NCI-H146 (cell line): ENCODE measurements at places on chromosomes 16 and 17.

- no peak for DNase-seq
Observed at GRCh38 chr16:52817696-52818095, 235.0 kb downstream of the CHD9NB start.

- DNase-seq: no peak
Observed at GRCh38 chr16:7088711-7089110, 243.9 kb upstream of the RBFOX1 start.

GRCh38 chr16:78372277-78372676, 272.8 kb downstream of the WWOX start:
- peak; percentile 65 for DNase-seq

- DNase-seq: no peak
Observed at GRCh38 chr17:19000531-19001325, 3.8 kb downstream of the FAM83G start.

- no peak for DNase-seq
Observed at GRCh38 chr17:66570447-66571195, 264.3 kb upstream of the CACNG5 start.

DNA sequence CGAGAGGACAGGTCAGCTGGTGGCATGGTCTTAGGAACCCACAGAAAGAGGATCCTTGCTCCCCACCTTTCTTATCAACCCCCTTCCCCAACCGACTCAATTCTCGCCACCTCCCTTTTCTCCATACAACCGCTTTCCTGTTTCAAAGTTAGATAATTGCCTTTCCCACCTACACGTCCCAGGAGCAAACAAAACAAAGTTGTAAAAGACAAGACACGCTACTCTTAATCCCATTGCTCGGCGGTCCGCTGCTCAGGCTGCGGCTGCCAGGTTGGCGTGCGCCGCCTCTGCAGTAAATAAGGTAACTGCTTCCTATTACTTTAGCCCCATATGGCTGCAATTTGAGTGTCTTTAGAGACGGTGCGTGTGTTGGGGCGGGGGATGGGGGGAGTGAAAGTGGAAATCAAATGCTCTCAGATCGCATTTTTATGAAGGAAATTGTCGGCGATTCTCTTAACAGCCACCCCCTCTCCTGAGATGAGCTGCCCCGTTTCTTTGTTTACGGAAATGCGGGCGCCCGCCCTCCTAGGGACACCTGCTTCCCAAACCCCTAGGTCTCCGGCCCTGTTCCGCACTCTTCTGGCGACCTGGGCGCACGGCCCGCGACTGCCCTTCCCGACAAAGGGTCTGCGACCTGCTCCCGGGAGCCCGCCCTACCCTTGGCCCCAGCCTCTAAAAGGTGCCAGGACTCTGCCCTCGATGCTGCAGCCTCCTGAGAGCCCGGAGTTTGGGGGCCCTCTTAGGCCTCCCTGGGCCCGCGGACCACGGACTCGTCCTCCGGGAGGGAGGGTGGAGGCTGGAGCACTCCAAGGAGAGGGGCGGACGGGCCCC, 3.7 kb upstream of the CBX8 start:
- DNase-seq: peak; percentile 82

GRCh38 chr17:7852262-7852670, 2.6 kb upstream of the TMEM88 start:
- DNase-seq: no peak

DNA sequence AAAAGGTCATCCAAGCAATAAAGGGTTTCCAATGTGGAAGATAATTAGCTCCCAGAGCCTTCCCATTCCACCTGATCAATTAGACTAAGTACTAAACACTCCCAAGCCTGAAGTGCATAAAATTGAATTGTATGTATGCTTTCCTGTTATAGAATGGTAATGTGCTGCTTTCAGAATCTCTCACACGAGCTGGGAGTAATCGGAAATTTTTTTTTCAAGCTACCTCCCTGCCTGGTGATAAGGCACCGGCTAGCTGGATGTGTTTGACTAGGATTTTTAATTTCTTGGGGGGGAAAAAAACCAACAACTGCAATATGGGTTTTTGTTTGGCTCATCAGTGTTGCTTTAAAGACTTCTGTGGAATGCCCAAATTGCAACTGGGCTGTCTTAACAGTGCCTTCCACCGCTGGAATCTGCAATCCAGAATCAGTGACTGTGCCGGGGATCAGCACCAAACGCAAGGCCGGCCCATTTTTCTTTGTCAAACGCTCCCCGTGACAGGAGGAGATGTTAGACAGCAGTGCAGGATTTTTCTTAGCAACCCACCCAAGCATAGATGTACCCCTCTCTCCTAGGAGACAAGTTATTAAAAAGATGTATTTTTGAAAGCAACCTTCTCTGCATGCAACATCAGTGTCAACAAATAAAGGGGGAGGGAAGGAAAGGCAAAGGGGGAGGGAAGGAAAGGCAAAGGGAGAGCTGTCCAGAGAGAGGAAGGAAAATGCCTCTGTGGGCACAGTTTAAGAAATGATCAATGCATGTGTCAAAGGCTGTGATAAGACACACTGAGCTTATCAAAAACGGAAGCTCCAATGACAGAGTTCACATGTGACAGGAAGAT, 387.2 kb downstream of the NPIPA8 start:
- DNase-seq: no peak

GRCh38 chr17:79826204-79826680, 13.0 kb downstream of the CBX4 start:
- no peak for DNase-seq

GRCh38 chr16:72371307-72372086, 199.5 kb upstream of the PMFBP1 start:
- peak; percentile 52 for DNase-seq

DNA sequence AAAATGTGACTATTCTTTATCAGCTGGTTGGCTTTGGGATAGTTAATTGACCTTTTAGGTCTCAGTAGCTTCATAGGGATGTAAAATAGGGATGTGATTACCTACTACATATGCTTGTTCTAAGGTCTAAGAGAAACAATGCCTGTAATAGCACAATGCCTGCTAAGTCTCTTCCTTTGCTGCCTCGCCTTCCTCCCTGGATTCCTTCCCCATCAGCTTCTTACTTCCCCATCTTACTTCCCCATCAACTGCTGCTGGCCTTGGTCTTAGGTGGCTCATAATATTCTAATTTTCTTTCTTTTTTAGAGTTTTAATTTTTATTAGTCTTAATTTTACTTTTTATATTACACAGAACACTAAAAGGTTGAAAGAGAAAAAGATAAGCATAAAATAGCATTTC, 59.2 kb upstream of the GOT2 start:
- no peak for DNase-seq

DNA sequence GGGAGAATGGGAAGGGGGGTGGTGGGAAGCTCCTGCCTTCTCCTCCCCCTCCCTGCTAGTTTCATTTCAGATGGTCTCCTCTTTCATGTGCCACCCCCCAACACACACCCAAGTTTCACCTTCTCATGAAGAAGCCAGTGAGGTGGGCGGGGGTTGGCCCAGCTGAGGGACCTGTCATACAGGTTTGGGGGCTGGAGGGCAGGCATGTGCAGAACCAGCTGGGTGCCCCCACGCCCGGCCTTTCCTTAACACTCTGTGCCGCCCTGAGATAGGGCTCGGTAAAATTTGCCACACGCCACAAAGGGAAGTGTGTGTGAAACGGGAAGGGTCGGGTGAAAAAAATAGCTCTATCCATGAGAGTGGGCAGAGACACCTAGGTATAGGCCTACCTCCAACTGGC, 57.4 kb downstream of the PIPOX start:
- DNase-seq: no peak

DNA sequence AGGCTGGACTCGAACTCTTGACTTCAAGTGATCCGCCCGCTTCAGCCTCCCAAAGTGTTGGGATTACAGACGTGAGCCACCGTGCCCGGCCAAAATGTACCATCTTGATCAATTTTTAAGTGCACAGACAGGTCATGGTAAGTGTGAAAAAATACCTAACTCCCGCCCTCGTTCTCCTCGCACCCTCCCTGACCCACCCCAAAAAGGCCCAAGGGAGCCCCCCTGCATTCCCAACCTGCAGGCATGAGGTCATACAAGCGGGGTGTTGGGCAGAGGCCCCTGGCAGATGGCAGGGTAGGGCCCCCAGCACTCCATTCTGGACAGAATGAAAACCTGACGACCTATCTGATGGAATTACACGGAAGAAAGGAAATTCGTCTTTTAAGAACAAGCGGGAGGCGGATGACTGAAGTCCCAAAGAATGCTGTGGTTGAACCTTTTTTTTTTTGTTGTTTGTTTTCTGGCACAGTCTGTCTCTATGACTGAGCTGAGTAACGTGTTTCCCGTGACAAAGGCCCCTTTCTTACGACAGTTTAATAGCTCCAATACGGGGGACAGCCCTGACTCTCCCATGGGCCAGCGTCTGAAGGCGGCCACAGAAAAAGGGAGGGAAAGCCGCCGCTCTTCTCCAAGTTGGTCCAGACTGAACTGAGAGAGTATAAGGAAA, 376.4 kb downstream of the SLC39A11 start:
- no peak for DNase-seq

GRCh38 chr16:87740441-87740840, 25.3 kb downstream of the KLHDC4 start:
- DNase-seq: no peak

DNA sequence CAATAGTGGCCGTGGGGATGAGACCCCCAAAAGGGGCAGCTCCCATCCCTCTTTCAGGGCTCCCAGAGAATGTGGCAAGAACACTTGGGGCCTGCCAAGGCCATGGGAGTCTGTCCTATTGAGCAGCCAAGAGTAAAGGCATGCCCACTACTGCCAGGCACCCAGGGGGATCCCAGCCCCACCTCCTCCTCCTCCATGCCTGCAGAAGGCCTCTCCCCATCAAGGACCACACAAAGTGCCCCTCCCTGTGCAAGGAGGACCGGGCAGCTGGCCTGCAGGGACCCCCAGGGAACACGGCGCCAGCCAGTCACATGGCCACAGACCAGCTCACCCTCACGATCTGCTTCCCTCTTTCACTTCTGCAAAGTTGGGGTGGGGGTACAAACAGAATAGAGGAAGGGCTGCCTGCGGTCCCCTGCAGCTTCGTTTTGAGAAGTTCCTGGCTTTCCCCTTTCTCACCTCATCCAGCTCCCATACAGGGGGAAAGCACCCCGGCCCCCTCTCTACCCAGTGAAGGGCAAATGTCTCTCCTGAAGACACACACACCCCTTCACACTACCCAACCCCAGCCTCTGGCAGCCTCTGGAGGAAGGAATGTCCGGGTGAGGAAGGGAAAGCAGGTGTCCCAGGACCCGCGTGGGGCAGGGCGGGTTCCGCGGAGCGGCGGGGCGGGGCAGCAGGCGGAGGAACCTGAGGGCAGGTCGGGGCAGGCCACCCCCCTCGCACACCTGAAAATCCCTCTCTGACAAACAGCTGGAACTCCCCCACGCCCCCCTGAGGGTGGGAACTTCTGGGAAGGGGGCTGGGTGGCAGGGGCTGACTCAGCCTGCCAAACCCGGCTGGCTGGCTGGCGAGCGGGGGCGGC, 2.0 kb downstream of the PPP1R9B start:
- DNase-seq: no peak

DNA sequence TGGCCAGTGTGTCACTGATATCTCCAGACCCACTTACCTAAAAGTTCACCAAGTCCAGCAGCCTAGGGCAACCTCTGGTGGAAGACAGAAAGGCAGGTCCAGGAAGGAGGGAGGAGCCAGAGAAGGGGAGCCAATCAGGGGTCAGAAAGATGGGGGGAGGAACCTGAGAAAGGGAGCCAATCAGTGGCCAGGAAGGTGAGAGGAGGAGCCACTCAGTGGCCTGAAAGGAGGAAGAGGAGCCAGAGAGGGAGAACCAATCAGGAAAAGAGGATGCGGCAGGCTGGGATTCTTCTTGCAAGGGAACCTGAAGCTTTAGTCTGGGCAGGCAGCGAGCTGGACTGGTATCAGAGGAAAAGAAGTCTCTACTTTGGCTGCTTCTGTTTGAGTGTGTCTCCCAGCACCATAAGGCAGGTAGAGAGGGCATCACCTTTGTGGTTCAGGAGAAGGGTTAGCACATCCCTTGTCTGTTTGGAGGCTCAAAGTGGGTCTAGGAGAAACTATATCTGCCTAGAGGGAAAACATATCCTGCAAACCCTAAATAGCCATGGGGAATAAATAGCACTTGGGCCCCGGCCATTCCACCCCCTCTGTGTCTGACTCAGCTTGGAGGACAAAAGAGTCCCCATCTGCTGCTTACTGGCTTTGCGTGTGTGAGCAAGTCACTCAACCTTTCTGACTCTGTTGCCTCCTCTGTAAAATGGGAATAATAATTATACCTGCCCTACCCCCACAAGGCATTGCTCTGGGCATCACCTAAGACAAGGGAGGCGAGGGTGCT, 43.4 kb upstream of the CRHR1 start:
- peak; percentile 56 for DNase-seq

GRCh38 chr17:77160875-77161530, 20.2 kb downstream of the SEC14L1 start:
- DNase-seq: peak; percentile 93

DNA sequence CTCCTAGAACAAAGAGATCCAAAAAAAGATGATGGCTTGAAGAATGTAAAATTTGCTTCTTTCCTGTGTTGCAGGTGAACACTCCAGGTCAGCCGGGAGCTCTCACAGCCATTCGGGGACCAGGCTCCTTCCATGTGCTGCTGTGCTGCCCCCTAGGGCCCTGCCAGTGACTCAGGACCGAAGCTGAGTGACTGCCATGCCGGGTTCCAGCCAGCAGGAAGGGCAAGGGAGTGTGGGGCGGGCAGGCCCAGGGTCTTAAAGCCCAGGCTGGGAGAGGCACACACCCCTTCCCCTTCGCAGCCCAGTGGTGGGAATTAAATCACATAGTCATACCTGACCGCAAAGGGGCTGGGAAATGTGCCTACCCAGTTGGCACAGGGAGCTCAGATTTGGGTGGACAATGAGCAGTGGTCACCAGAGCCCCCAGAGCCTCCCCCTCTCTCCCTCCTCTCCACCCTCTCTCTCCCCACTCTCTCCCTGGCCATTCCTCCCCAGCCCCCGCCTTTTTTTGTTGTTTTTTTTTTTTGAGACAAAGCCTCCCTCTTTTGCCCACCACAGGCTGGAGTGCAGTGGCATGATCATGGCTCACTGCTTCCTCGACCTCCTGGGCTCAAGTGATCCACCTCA, 11.5 kb downstream of the EPOP start:
- peak; percentile 80 for DNase-seq
